ENCODE measurements at places on chromosomes 6 and 20.

GRCh38 chr6:55034752-55035151 lies 139.6 kb upstream of the HCRTR2 start:
- no peak for DNase-seq

DNA sequence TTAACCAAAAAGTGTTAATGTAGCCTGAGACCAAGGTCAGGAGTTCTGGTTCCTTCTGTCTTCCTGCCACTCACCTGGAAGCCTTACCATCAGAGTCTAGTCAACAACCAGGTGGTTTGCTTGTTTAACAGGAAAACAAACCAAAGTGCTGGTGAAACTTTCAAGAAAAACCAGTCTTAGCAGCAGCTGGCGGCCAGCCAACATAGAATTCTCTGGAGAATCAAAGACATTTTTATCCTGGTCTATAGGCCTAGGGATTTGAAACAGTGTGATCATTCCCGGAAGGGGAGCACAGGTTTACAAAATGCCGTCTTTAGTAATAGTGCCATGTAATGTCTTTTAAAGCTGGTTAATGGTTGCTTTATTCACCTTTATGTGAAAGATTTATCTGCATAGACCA lies 146.6 kb upstream of the AKIRIN2 start:
- no peak for DNase-seq

DNA sequence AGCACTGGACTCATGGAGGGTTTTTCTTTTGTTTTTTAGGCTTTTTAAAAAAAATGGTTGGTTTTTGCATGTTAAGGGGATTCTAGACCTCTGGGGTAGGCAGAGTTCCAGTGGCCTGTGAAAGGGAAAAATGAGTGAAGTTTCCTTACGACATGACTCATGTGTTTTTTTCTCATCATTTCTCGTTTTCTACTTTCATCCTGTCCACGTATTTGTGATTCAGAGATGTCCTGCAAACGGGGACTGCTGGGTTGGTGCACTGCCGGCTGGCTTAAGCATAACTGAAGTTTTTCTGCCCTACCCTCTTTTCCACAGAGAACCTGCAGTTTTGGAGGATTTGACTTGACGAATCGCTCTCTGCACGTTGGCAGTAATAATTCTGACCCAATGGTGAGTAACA lies 182.3 kb downstream of the SASH1 start:
- DNase-seq: peak; percentile 47

GRCh38 chr20:62623488-62624324 lies 18.6 kb upstream of the SLCO4A1 start:
- DNase-seq: peak; percentile 99

- DNase-seq: no peak
Observed at GRCh38 chr6:166307082-166308032, 835 bp downstream of the PRR18 start.

GRCh38 chr20:32157611-32158010 lies 48.1 kb downstream of the TM9SF4 start:
- no peak for DNase-seq
